ENCODE measurements at places on chromosomes 16 and 17.
A peak's percentile ranks its signal among the peaks of the same experiment; 100 is the strongest.

- DNase-seq: no peak
These were observed 225.1 kb downstream of the LGALS9B start for GRCh38 chr17:20242271-20242670.

- DNase-seq: no peak
These were observed 334.3 kb downstream of the C16orf95 start for GRCh38 chr16:86982912-86983311.

DNA sequence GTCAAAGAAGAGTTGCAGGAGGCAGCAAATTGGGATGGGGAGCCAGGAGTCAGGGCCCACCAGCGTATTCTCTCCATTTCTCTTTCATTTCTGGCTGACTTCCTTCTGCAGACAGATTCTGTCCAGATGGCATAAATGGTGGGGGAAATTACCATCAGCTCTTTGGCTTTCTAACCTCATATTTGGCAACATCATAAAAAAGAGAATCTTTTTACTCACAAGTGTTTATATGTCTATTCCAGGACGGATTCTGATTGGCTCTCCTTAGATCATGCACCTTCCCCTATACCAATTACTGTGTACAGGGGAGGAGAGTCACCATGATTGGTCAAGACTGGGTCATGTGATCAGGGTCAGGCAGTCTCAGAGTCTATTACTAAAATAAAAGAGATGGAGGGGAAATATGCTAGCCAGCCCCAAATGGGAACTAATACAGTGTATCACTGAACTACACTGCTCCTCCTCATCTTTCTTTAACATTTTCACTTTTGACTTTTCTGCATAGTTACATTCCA lies 537.1 kb upstream of the EEF2KMT start:
- no peak for DNase-seq

- no peak for DNase-seq
These were observed 48.0 kb downstream of the TEKT5 start for GRCh38 chr16:10646581-10647263.

GRCh38 chr16:48511071-48511540 lies 98.9 kb downstream of the N4BP1 start:
- DNase-seq: no peak

DNA sequence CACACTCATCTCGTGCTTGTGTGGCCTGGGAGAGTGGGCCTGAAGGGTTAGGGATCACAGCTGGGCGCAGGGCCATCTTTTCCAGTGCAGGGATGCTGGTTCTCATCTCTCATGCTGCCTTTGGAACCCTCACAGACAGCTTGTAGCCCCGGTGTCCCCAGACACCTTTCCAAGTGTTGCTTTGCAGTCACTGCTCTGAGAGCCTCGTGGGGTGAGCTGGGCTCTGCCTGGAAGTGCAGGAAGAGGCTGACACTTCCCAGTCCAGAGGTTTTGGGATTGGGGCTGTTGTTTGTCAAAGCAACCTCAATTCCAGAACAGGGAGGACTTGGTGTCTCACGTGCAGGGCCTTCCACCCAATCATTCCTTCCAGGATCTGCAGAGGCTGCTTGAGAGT lies 28.2 kb downstream of the TBX4 start:
- DNase-seq: no peak

GRCh38 chr17:68541816-68542215 lies 29.6 kb downstream of the PRKAR1A start:
- no peak for DNase-seq

GRCh38 chr17:44202756-44203155 lies 3.1 kb upstream of the ATXN7L3 start:
- no peak for DNase-seq

- no peak for DNase-seq
These were observed 1.5 kb downstream of the GAA start for GRCh38 chr17:80102664-80103448.

- DNase-seq: no peak
These were observed 15.6 kb upstream of the PDK2 start for GRCh38 chr17:50079334-50080095.

DNA sequence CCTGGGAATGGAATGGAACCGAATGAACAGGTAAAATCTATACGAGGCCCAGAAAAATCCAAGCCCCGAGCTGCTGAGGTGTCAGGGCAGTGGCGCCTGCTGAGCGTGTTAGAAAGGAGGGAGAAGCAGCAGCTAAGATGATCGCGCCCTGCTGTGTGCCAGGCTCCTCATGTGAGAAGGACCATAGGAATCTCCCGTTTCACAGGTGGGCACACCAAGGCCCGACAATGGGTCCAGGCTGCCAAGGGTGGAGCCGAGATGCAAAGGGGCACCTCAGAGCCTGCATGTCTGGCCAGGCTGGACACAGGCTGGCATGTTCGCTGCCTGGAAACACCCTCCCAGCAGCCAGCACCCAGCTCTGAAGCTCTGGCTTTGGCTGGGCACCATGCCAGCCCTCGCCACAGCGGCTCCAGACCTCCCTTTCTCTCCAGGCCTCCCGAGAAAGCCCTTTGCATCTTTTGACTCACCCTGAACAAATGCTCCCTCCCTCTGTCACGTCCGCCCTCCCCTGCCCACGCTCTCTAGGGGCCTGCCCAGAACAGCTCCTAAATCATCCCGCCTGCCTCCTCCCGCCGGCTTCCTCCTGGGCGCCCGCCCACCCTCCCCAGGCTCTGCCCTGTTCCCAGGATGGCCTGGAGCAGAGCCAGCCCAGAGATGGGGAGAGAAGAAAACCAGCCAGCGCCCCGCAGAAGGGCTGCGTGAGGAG lies 217.8 kb upstream of the GSE1 start:
- DNase-seq: peak; percentile 63

DNA sequence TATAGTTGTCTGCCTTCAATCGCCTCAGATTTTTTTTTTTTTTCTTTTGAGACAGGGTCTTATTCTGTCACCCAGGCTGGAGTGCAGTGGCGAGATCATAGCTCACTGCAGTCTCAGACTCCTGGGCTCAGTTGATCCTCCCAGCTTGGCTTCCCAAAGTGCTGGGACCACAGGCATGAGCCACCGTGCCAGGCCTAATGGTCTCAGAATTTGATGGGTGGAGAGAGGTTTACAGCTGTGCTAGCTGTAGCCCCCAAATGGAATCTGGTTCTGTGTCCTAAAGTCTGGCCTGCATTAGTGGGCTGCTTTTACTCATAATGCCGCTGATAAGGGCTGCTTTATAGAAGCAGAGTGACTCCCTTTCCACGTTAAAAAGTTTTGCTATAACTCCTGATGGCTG lies 5.1 kb downstream of the ZNRF1 start:
- DNase-seq: no peak

- no peak for DNase-seq
These were observed 16.6 kb downstream of the RTN4RL1 start for GRCh38 chr17:2008332-2009126.

GRCh38 chr16:1820096-1820945 lies 6.3 kb downstream of the HAGH start:
- DNase-seq: no peak

- no peak for DNase-seq
These were observed 49.3 kb upstream of the GRIN2A start for GRCh38 chr16:10231563-10231962.

- no peak for DNase-seq
These were observed 20.7 kb upstream of the NAT9 start for GRCh38 chr17:74796866-74797265.

GRCh38 chr16:71441348-71442050 lies 355 bp downstream of the TLE7 start:
- DNase-seq: no peak

DNA sequence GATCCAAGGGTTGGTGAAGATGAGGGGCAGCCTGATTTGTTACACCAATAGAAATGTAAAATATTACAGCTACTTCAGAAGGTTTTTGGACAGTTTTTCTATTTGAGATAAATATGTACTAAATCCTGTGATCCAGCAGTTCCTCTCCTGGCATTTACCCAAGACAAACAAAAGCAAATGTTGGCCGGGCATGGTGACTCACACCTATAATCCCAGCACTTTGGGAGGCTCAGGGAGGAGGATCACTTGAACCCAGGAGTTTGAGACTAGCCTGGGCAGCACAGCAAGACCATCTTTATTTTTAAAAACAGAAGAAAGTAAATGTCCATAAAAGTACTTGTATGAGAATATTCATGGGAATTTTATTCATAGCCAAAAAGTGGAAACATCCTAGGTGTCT lies 64.8 kb upstream of the MRC2 start:
- DNase-seq: peak; percentile 22

GRCh38 chr16:84291226-84291625 lies 3.5 kb upstream of the WFDC1 start:
- no peak for DNase-seq

- no peak for DNase-seq
These were observed 8.0 kb downstream of the OSBPL7 start for GRCh38 chr17:47813512-47814031.

DNA sequence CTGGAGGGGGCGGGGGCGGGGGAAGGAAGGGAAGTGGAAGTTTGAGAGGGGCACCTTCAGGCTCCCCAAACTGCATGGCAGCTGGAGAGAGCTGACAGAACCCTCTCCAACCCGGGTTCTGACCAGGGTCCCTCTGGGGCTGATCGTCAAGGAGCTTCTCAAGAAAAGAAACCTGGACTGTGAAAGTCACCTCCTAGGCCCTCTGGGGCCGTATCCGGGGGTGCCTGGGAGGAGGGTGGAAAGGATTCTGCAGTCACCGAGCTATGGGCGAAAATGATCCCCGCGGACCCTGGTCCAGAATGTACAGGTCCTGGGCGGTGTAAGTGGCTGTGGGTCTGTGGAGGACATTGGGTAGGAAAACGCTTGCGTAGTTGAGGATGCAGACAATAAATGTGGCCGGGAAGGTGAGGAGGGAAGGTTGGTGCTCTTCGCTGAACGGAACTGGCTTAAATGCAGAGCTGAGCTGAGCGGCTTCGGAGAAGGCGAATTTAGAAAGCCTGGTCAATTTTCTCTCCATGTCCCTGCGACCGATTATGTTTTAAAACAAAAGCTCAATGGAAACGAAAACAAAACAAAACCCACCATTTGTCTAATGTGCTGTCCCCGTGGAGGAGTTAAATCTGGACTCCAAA lies 3.6 kb upstream of the LHX1 start:
- no peak for DNase-seq

DNA sequence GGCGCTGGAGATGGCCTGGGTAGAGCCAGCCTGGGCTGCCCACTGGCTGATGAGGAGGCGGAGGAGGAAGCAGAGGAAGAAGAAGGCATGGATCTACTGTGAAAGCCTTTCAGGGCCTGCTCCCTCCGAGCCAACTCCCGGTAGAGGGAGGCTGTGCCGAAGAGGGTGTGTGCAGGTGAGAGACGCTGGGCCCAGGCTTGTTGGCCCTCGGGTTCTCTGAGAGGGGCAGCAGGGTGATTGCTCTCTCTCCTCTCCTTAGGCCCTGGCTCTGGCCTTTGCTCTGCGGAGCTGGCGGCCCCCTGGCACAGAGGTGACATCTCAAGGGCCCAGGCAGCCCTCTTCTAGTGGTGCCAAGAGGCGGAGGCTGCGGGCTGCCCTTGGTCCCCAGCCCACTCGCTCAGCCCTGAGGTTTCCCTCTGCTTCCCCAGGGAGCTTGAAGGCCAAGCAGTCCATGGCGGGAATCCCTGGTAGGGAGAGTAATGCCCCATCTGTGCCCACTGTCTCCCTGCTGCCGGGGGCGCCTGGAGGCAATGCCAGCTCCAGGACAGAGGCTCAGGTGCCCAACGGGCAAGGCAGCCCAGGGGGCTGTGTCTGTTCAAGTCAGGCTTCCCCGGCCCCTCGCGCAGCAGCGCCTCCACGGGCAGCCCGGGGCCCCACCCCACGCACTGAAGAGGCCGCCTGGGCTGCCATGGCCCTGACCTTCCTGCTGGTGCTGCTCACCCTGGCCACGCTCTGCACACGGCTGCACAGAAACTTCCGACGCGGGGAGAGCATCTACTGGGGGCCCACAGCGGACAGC lies 3.6 kb downstream of the TP53I13 start:
- DNase-seq: no peak

GRCh38 chr17:67256075-67256732 lies 11.2 kb upstream of the HELZ start:
- DNase-seq: no peak

GRCh38 chr17:60902399-60902798 lies 224.7 kb downstream of the BCAS3 start:
- no peak for DNase-seq

- no peak for DNase-seq
These were observed 15.0 kb upstream of the CACNG4 start for GRCh38 chr17:66949501-66949900.

- DNase-seq: no peak
These were observed 18.6 kb downstream of the TADA2A start for GRCh38 chr17:37425268-37425667.

DNA sequence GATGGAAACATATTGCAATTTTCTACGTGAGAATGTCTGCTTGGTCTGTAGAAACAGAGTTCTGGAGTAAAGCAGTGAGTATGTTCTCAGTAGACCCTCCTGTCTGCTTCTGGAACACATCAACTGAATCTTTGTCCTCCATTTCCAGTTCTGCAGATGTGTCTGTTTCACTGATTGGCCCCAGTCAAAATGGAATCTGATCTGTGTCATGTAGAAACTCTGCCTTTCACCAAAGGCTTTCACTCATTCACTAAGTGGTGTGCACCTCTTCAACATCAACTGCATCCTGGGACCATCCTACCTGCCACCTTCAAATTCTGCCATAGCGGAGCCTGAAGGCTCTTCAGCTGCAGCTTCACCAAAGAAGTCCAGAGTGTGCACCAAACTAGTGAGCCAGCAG lies 2.8 kb upstream of the ZNF267 start:
- no peak for DNase-seq

GRCh38 chr16:6726621-6727020 lies 606.0 kb upstream of the RBFOX1 start:
- no peak for DNase-seq

GRCh38 chr17:77436058-77436442 lies 295.3 kb downstream of the SEC14L1 start:
- DNase-seq: no peak

DNA sequence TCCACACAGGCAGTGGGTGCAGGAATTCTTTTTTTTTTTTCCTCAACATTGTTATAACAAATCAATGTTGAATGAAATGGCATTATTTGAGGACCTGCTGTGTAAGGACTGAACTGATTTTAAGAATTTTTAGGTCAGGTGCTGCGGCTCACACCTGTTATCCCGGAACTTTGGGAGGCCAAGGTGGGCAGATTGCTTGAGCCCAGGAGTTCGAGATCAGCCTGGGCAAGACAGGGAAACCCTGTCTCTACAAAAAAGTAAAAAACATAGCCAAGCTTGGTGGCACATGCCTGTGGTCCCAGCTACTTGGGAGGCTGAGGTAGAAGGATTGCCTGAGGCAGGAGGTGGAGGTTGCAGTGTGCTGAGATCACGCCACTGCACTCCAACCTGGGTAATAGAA lies 12.4 kb downstream of the MPRIP start:
- no peak for DNase-seq

- DNase-seq: peak; percentile 49
These were observed 67.0 kb downstream of the PITPNC1 start for GRCh38 chr17:67443931-67444595.

DNA sequence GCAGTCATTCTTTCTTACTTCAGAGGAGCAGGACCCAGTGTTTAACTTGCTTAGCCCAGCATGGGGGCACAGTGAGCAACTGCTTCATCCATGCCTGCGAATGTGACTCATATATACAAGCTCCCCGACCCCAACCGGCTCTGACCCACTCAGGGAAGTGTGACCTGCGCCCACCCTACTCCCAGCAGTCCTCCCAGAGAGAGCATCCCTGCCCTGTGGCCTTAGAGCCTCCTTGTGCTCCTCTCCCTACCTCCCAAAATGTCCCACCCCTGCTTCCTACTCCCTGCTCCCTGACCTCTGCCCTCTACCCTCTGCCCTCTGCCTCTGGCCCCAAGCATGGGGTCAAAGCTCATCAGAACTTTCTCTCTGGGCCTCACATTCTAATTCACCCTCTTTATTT lies 46.9 kb upstream of the DLX4 start:
- DNase-seq: peak; percentile 9
